ENCODE measurements at places on chromosomes 16 and 17.

DNA sequence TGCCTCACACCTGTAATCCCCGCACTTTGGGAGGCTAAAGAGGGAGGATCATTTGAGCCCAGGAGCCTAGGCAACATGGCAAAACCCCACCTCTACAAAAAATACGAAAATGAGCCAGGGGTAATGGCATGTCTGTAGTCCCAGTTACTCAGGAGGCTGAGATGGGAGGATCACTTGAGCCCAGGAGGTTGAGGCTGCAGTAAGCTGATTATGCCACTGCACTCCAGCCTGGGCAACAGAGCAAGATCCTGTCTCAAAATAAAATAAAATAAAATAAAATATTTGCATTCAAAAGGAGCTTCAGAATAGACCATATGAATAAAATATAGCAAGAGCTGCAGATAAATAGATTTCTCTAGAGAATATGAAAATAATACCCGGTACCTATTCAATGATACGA lies 71.5 kb upstream of the ATF7IP2 start:
- no peaks in the 10 kb centered on the region for H3K36me3 ChIP-seq
- no peak overlapping the region for H3K27ac ChIP-seq
- no peak for DNase-seq
- H3K4me3 ChIP-seq, result no peak overlapping the region

DNA sequence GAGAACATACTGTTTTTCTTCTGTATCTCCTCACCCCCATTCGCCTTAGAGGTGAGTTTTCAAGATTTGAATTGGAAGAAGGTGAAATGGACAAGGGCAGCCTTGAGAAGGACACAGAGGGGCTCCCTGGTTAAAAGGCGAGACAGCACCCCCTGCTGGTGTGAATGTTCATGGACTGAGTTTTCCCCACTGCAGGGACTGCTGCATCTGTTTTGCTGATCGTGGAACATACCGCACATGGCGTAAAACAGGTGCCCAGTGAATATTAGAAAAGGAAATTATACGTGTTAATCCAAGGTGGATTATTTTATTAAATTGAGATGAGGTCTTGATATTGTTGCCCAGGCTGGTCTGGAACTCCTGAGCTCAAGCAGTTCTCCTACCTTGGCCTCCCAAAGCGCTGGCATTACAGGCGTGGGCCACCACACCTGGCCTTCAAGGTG lies 54.5 kb downstream of the NDE1 start:
- H3K4me1 ChIP-seq, result peaks cover 19% of the 10 kb centered on the region
- no peak overlapping the region for H3K4me3 ChIP-seq
- peak; percentile 71 for DNase-seq

- no peaks in the 10 kb centered on the region for H3K27me3 ChIP-seq
- H3K36me3 ChIP-seq, result no peaks in the 10 kb centered on the region
- DNase-seq, result no peak
- H3K4me1 ChIP-seq, result no peaks in the 10 kb centered on the region
Observed at GRCh38 chr17:69716556-69716955, 302.1 kb downstream of the MAP2K6 start.

DNA sequence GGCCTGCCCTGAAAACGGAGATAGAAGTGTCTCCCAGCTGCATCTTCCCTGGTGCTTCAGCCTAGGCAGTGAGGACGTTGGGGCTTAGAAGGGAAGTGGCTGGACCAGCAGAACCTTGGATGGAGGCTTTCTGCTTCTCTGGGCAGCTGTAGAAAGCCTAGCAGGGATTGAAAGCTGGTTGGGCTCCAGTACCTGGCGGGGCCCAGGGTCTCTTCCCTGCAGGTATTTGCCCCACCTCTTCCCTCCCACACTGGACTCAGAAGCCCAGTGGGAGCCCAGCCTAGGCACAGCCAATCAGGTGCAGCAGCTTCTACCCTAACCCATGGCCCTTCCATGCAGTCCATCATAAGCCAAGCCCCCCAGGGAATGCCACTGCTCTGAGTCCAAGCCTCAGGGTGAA lies 190.3 kb upstream of the IRX6 start:
- H3K4me1 ChIP-seq, result no peaks in the 10 kb centered on the region
- H3K27ac ChIP-seq, result no peak overlapping the region
- H3K36me3 ChIP-seq, result no peaks in the 10 kb centered on the region
- no peak for DNase-seq
- no peak overlapping the region for H3K4me3 ChIP-seq

DNA sequence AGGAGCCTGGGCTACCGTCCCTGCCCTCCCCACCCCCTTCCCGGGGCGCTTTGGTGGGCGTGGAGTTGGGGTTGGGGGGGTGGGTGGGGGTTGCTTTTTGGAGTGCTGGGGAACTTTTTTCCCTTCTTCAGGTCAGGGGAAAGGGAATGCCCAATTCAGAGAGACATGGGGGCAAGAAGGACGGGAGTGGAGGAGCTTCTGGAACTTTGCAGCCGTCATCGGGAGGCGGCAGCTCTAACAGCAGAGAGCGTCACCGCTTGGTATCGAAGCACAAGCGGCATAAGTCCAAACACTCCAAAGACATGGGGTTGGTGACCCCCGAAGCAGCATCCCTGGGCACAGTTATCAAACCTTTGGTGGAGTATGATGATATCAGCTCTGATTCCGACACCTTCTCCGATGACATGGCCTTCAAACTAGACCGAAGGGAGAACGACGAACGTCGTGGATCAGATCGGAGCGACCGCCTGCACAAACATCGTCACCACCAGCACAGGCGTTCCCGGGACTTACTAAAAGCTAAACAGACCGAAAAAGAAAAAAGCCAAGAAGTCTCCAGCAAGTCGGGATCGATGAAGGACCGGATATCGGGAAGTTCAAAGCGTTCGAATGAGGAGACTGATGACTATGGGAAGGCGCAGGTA lies 762 bp downstream of the CDK12 start:
- H3K36me3 ChIP-seq, result no peaks in the 10 kb centered on the region

- H3K36me3 ChIP-seq, result peaks cover 5% of the 10 kb centered on the region
- DNase-seq, result no peak
- no peak overlapping the region for H3K4me3 ChIP-seq
- no peaks in the 10 kb centered on the region for H3K27me3 ChIP-seq
- H3K4me1 ChIP-seq, result no peaks in the 10 kb centered on the region
Observed at GRCh38 chr17:67054011-67054591, 9.7 kb downstream of the CACNG1 start.

DNA sequence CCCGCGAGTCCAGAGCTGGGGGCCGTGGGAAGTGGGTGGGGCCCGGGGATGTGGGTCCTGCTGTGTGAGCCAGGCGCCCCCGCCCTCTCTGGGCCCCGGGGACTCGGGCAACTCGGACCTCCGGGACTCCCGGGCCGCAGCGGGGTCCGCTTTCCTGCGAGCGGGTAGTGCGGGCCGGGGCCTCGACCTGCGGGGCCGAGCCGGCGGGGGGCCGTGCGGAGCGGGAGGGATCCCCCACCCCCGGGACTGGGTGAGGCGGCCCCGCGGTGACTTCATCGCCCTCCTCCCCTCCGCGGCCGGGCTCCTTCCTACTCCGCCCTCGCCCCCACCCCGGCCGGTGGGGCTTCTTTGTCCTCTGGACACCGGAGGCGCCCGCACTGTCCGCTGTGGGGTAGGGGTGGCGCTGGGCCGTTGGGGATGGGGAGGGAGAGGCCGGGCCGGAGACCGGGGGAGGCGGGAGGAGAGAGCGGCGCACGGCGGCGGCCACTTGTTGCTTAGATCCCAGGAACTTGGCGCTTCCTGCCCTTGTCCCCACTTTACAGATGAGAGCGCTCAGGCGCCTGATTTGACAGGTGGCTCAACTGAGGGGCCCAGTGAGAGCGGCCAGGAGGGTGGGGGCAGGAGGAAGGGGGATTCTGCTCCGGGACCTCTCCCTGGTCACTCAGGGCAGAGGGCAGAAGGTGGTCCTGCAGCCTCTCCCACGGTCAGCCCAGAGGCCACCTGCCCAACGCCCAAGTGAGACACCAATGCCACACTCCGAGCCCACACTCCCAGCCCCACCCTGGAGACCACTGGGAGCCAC lies 874 bp downstream of the CMTM3 start:
- H3K4me3 ChIP-seq, result peak overlapping the region; percentile 83
- no peaks in the 10 kb centered on the region for H3K36me3 ChIP-seq
- H3K4me1 ChIP-seq, result peaks cover 56% of the 10 kb centered on the region
- DNase-seq, result no peak
- H3K27me3 ChIP-seq, result no peaks in the 10 kb centered on the region
- H3K27ac ChIP-seq, result peak overlapping the region; percentile 83

All from naive thymus-derived CD8-positive, alpha-beta T cell (primary cell).